ENCODE measurements at places on chromosomes 3 and 15.

DNA sequence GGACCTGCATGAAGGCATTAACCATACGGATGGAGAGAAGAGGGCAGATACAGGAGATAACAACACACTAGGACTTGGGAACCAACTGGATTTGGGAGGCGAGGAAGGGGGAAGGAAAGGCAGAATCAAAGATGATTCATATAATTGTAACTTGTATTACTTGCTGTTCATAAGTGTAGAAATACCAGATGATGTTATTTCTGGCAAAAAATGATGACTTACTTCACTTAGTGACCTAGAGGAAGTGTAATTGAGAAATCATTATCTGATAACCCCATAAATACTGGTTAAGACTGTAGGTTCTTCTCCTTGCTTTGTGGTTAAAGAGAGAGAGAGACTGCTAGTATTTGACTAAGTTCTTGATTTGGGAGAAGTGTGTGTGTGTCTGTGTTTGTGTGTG is 50.5 kb upstream of the GK5 start:
- DNase-seq = peak; percentile 13

DNA sequence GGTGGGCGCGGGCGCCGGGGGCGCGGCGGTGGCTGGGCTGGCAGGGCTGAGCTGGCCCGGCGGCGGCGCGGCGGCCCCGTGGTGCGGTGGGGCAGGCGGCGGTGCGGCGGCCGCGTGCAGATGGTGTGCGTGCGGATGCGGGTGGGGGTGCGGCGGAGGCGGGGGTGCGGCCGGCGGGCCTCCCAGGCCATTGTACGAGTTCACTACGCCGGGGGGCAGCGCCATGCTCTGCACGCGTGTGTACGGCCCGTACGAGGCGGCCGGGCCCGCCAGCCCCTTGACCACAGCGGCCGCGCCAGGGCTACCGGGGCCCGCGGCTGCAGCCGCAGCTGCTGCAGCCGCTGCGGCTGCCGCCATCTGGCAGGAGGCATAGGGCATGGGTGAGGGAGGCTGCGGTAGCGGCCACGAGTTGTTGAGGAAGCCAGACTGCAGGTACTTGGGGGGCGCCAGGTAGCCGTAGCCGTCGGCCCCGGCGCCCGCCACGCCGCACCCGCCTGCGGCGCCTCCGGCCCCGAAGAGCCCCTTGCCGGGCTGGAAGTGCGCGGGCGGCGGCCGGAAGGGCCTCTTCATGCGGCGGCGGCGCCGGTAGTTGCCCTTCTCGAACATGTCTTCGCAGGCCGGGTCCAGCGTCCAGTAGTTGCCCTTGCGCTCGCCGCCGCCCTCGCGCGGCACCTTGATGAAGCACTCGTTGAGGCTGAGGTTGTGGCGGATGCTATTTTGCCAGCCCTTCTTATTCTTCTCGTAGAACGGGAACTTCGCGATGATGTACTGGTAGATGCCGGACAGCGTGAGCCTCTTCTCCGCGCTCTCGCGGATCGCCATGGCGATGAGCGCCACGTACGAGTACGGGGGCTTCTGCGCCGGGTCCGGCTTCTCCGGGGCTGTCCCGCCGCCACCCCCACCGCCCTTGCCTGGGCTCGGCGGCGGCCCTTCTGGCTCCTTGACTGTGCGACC is 951 bp downstream of the FOXL2 start:
- DNase-seq = peak; percentile 67

- DNase-seq = no peak
These were observed 46.3 kb downstream of the SYNM start for GRCh38 chr15:99151156-99151555.

GRCh38 chr3:73681610-73682009 is 56.9 kb upstream of the PDZRN3 start:
- DNase-seq = peak; percentile 35

- no peak for DNase-seq
These were observed 32.2 kb downstream of the GRM2 start for GRCh38 chr3:51739110-51739509.

DNA sequence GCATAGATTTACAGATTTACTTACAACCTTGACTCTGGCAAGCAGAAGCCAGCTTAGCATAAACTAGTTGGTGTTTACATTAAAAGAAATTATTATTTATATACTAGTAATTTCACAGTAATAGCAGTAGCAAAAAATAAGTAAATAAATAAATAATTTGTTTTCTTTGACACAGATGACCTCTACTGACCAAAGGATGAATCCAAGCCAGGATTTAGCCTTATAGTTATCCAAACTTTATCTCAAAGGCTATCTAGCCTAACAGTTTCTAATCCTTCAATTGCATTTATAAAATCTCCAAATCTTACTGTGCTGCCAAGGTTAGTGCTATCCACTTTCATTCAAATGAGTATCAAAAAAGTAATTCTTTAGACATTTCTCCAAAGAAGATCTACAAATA is 64.3 kb downstream of the FRMD5 start:
- DNase-seq = peak; percentile 24

GRCh38 chr3:58683466-58683865 is 16.9 kb upstream of the FAM3D start:
- peak; percentile 63 for DNase-seq

- no peak for DNase-seq
These were observed 35.2 kb upstream of the SLC24A5 start for GRCh38 chr15:48085591-48085930.

- DNase-seq = no peak
These were observed 103.6 kb downstream of the FNDC3B start for GRCh38 chr3:172142864-172143451.

GRCh38 chr15:71364117-71364584 is 248.9 kb downstream of the THSD4 start:
- peak; percentile 21 for DNase-seq

DNA sequence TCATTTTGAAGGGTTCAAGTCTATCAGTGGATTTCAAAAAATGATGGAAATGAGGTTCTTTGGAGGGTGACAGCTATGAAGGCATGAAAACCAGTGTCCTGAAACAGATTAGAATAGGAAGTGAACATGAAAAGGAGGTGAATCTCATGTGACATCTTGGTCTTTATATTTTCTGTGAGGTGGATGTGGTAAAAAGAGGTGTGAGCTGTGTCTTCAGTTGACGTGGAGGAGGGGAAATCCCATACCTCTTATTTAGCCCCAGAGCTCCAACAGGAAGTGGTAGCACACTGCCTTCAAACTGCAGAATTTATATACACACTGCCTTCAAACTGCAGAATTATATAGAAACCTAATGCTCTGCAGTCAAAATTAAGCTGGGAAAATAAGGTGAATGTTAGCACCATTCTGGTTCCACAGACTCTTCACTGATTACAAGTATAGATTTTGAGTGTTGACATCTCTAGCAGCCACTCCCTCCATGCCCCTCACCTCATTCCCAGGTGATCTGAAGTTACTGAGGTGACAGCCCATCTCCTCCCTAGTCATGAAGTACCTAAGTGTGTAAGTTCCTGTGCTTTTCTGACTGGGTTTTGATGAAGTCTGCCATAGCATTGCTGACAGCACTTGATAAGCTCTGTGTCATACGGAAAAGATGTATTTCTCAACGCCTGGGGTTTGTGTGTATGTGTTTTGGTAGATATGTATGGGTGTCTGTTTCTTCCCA is 2.7 kb downstream of the RAB8B start:
- DNase-seq = no peak

- no peak for DNase-seq
These were observed 270.5 kb downstream of the ARRDC4 start for GRCh38 chr15:98230975-98231374.

GRCh38 chr3:175150812-175151401 is 291.8 kb downstream of the NAALADL2 start:
- peak; percentile 83 for DNase-seq

DNA sequence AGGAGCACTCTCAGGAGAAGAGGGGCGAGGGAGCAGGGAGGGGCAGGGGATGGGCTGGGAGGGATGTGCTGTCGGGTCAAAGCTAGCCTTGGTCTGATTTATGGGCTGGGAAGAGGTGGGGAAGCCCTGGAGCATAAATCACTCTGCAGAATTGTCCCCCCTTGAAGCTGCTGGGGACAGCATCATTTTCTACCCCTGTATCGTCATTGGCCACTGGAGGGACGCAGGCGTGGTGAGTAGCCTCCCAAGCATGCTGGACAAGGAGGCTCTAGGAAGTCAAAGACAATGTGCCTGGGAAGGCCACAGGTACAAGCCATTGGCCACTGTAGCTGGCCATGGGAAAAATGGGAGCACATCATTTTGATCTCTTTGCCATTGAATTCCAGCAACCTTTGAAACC is 175.5 kb upstream of the CTDSPL start:
- DNase-seq = no peak

GRCh38 chr15:52714968-52715367 is 35.8 kb upstream of the ATOSA start:
- no peak for DNase-seq

GRCh38 chr3:119898478-119899191 is 116.7 kb downstream of the NR1I2 start:
- DNase-seq = no peak

- DNase-seq = no peak
These were observed 703.7 kb downstream of the NLGN1 start for GRCh38 chr3:174101244-174101643.

DNA sequence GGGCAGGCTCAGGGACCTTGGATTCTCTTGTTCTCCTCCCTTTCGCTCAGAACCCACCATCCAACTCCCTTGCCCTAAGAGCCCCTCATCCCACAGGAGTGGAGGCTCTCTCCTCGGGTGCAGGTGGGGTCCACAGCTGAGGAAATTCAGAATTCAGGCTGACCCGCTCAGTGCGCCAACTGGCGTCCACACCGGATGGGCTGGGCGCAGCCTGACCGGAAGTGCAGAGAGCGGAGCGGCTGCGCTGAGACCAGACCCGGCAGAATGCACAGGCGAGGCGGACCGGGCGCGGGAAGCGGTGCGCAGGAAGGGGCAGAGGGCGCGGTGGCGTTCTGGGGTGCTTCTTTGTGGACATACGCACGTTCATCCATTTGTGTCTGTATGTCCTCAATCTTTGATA is 210.4 kb upstream of the NDN start:
- no peak for DNase-seq

- no peak for DNase-seq
These were observed 77.1 kb downstream of the CORO2B start for GRCh38 chr15:68655686-68656437.

DNA sequence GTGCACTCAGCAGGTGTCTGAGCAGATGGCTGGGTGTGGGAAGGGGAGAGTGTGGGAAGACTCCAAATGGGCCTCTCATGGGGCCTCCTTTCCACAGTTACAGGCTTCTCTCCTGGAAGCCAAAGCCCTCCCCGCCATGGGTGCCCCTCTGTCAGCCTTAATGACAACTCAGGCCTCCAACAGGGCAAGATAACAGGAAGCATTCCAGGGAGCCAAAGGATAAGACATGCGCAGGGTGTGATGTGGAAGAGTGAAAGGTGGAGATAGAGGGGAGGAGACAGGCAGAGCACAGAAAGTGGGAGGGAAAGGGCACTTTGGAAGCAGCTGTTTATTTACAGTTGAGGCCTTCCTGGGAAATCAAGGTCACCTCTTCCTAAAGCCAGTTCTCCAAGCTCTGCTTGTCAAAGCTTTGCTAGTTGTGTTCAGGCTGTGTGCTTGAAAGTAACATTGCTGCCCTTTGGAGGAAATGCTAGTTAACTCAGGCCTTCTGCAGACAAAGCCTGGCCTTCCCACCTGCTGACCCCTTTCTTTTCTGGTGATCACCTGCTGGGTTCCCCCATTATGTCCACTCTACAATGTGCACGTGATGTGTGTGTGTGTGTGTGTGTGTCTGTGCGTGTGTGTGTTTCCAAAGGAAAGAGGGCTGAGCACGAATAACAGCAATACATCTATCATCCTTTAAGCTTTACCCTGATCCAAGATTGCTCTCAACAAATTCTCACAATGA is 35.2 kb upstream of the SMAD3 start:
- no peak for DNase-seq

DNA sequence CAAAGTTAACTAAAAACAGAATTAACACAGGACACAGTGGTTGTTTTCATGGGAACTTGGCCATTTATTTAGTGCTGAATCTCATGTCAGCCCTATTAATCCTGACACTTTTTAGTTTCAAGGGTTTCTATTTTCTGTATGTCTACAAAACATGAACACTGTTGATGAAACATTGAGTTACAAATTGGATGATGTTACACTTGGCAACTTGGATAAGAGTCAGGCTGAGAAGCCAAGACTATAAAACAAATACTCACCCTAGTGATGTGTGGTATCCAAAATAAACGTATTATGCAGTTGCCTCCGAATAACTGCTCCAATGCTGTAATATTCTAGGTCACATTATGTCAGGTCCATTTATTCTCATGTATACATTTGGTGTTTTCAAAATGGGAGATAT is 349.6 kb downstream of the ZIC1 start:
- DNase-seq = peak; percentile 35

GRCh38 chr15:98896802-98897732 is 110.5 kb downstream of the PGPEP1L start:
- DNase-seq = peak; percentile 83

DNA sequence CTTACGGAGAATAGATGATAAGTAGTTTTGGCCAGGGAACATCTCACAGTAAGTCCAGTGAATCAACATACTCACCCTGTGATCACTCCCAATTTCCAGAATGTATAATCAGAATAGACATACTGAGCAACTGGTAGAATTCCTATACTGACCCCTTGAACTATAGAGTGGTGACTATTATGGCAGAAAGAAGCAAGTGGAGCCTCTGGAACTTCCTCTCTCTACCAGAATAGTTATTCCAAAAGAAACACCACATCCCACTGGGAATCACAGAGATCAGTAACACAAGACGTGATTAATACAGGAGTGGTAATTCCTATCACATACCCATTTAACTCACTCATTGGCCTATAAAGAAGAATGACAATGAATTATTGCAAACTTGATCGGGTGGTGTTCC is 50.1 kb upstream of the TRIM42 start:
- no peak for DNase-seq

- DNase-seq = peak; percentile 34
These were observed 9.1 kb upstream of the LIPH start for GRCh38 chr3:185561374-185561943.

Measured in myocyte (in vitro differentiated cells).